ACHN (cell line): ENCODE measurements at places on chromosomes 11 and 22.

DNA sequence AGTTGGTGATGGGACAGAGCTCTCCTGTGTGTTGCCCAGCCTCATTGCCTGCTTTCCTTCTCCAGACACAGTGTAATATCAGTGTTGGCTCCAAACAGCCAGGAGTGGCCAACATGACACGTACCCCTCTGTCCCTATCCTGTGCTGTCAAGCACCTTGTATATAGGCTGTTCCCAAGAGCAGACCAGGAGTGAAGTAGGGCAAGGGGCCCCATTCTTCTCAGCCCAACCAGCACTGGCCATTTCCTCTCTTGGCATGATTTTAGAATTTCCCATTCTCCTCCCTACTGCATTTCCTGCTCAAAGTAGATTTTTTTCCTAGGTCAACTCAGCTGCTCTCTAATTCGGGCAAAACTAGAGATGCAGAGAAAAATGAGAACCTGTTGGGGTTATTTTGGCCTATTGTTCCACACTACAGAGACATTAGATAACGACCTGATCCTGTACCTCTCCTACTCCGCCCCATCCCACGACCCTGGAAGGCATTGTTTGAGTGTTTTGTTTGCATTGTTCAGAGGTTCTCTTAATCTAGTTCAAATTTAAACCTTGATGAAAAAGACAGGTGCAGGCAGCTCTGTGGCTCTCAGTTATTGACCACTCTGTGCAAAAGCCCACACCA lies 95.6 kb downstream of the RASSF10 start:
- DNase-seq = no peak

GRCh38 chr22:48161298-48161697 lies 1398.8 kb downstream of the TBC1D22A start:
- no peak for DNase-seq

- DNase-seq = no peak
Measured at GRCh38 chr11:74384641-74385040, 13.6 kb downstream of the PGM2L1 start.

GRCh38 chr11:1938343-1939005 lies 8.7 kb upstream of the MRPL23 start:
- no peak for DNase-seq

DNA sequence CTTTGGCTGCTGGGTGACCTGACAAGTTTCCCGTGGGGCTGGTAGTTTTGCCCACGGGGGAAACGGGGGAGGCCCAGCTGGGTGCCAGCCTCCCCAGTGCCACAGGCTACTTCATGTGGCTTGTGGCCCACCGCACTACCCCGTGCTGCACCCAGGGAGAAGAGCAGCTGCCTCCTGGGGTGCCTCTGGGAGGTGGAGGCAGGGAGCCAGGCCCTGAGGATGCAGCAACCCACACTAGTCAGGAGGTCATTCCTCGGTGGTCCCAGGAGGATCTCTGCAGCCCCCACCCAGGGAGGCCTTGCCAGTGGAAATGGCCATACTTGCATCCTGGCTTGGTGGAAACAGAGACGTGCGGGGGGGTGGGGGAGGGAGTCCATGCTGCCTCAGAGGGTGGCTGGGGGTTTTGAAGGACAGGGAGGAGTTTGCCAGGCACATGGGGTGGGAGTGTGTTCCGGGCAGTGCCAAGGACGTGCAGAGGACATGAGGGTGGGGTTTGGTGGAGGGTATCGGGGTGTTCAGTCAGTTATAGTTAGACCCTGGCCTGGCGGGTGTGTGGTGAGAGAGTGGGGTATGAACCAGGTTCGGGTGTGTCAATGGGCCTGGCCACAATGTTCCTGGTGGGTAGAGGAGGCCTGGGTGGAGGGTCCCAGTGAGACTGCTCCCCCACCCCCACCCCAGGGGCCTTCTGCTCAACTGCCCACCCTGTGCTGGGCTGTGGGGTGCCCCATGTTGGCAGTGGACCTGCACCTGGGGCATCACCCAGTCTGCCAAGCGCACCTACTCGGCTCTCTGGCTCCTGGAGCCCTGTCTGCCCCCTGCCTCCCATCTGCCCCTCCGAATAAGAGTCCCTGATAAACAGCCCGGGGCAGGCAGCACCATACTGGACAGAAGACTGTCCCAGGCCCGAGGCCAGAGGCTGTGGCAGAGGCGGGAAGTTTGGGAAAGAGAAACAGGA lies 3.8 kb downstream of the PIM3 start:
- DNase-seq = no peak

GRCh38 chr11:36038541-36038940 lies 94.7 kb downstream of the LDLRAD3 start:
- no peak for DNase-seq

DNA sequence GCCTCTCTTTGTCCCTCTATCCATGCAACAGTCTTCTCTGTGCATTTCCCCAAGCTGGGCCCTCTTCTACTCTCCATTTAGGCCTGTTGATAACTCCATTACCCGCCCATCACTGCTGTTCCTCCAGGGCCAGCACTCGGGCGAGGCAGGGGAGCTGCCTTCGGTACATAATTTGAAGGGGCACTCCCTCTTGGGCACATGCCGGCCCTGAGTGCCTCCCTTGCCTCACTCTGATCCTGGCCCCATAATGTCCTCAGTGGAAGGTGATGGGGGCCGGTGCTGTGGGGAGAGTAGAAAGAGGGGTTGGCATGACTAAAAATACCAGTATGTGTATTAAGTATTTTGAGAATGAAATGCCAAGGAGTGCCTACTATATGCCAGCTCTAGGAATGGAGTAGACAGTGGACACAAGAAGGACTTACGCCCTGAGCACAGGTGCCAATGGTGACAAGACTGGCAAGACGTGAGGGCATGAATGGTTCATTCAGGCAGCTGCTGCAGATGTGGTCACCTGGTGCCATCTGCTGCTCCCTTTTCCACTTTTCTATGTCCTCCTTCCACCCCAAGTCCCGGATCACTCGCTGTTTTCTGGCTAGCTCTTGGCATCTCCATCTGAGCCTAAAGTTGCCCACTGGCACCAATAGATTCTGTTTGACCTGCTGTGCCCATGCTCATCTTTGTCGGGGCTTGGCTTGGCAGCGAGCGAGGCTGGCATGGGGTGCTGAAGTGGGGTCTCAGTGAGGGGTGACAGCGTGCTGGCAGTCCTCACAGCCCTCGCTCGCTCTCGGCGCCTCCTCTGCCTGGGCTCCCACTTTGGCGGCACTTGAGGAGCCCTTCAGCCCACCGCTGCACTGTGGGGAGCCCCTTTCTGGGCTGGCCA lies 22.6 kb downstream of the TMEM218 start:
- no peak for DNase-seq
